ENCODE measurements at places on chromosomes 7 and 10.

GRCh38 chr7:56447864-56448693 is 331.9 kb upstream of the NUPR2 start:
- DNase-seq, result no peak

DNA sequence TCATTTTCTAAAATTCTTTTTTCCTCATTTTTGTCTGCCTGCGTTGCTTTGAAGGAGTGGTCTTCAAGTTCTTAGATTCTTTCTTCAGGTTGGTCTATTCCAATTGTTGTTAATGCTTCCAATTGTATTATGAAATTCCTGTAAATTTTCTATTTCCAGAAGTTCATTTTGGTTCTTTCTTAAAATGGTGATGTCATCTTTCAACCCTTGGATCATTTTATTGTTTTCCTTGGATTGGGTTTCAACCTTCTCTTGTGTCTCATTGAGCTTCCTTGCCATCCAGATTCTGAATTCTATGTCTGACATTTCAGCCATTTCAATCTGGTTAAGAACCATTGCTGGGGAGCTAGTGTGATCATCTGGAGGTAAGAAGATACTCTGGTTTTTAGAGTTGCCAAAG is 33.1 kb downstream of the PNLIPRP2 start:
- no peak for DNase-seq

GRCh38 chr7:135995748-135996147 is 18.6 kb upstream of the MTPN start:
- DNase-seq, result no peak

- DNase-seq, result no peak
Observed at GRCh38 chr7:64610997-64611396, 48.1 kb upstream of the ZNF680 start.

DNA sequence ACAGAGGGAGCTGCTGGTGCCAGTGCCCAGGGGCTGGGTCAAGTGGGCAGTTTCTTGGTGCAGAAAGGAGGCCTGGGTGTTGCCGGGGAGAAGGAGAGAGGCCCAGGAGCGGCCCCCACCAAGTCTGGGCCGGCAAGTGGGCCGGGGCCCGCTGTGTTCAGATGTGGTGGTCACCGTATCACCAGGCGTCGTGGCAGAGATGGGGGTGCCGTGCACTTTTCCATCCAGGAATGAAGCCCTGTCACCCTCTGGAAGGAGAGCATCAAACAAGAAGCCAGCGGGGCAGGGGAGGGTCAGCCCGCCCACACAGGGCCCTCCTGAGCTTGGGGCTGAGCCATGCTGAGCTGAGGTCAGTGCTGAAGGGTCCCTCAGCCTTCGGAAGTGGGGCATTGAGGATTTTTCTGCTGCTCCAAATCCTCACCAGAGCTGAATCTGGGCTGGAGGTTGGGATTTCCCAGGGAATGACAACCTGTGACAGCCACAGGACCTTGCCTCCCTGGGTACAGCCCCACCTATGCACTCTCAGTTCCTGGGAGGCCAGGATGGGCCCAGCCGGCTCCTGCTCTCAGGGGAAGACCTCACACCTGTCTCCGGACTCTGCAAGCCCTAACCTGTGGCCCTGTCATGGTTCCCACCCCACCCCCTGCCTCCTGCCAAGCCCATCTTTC is 27.9 kb upstream of the INPP5A start:
- DNase-seq, result peak; percentile 53

GRCh38 chr10:44384601-44385025 is 284 bp downstream of the CXCL12 start:
- DNase-seq, result no peak

DNA sequence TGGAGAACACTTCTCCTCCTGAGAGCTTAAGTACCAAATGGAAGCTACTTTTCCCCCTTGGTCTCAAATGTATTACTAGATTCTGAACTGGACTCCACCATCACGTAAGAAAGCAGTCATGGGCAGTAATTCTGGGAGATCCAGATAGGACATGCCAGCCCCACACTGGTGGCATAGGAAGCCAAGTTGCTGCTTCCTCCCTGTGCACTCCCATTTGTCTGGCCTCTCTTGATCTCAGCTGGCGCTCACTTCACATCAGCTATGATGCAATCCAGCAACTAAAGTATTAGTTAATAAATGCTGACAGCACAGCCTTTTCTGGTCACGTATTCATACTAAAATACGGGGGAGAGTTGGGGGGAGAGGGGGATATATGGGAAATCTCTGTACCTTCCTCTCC is 3.4 kb upstream of the IL6 start:
- no peak for DNase-seq

GRCh38 chr7:21327422-21328409 is 100.2 kb upstream of the SP4 start:
- no peak for DNase-seq

GRCh38 chr7:30133736-30134610 is 813 bp upstream of the MTURN start:
- DNase-seq, result no peak

DNA sequence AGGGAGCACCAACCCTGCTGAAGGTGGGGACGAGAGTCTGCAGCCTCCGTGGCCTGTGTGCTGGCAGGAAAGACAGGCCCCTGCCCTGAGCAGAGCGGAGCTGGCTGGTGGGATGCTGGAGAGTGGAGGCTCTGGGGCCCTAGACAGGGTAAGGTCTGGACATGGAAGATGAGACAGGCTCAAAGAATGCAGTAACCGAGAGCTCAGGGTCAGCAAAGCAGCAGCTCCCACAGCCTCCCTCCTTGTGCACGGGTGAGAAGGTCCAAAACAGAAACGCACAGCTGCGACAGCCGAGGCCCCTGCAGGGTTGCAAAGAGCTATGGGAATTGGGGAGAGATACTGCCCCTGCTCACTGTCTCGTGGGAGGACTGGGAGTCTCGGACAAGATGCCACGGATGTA is 80.5 kb downstream of the TNS3 start:
- DNase-seq, result no peak

DNA sequence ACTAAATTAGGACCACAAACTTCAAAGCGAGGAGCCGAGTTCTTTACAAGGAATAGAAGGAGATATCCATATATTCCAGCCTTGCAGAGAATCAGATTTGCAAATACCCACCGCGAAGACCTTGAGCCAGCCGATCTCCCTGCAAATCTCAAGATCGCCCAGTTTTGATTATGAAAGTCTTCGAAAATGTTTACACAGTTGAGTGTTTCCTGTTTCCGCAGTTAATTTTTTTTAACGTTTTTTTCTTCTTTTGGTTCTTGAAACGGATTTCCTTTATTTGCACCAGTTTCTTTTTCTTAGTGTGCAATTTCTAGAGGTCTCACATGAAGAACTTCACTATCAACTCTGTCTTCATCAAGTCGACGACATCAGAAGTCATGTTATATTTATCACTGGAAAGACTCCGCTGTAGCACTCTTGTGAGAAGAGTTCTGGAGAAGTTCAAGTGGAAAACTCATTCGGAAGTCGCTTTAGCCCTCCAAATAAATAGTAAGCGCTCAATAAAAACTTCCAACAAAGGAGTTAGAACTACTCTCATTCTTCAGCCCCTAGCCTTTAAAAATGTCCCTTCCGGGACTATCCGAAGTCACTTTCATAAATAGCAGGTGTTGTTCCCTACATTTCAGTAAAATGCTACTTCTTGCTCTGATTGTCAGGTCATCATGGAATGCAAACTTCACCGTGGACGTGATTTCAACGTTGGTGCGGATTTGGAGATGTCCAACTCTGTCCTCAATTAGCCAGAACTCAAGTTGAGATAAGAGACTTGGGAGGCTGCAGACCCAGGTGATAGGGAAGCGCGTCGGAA is 11.9 kb upstream of the SPAG6 start:
- DNase-seq, result no peak

DNA sequence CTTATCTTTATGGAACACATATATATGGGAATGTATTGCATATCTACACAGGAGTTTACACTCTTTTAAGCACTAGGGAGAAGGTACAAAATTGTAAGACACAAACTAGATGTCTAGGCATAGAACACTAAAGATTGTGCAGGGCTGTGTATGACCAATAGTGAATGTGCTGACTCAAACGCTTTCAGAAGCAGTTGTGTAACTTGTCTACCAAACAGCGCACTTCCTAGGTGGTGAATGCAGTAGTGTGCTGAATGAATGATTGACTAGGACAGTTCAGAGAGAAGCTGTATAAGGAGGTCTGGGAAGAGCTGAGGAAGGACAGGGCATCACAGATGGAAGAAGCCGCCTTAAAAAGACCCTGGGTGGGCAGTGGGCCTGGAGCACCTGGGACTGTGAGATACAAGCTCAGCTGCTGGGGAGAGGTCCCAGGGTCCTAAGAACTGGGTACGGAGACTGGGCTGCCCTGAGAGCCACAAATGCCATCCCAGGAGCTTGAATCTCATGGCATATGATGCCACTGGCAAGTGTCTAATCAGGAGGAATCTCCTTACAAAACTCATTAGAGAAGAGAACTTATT is 14.2 kb downstream of the CLRN3 start:
- DNase-seq, result no peak

DNA sequence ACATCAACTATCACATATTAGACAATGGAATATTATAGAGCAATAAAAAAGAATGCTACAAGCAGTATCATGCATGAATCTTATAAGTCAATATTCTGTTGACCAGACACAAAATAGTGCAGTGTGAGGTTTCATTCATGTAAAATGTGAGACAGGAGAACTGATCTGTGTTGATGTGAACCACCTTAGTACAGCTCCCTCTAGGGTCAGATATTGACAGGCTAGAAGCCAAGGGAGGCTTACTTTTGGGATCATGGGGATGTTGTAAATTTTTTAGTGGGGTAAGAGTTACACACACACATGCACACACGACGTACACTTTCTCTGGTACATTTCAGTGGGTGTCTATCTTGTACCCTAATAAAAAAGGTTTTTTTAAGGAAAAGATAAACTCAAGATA is 231.6 kb upstream of the FOXK1 start:
- DNase-seq, result no peak

DNA sequence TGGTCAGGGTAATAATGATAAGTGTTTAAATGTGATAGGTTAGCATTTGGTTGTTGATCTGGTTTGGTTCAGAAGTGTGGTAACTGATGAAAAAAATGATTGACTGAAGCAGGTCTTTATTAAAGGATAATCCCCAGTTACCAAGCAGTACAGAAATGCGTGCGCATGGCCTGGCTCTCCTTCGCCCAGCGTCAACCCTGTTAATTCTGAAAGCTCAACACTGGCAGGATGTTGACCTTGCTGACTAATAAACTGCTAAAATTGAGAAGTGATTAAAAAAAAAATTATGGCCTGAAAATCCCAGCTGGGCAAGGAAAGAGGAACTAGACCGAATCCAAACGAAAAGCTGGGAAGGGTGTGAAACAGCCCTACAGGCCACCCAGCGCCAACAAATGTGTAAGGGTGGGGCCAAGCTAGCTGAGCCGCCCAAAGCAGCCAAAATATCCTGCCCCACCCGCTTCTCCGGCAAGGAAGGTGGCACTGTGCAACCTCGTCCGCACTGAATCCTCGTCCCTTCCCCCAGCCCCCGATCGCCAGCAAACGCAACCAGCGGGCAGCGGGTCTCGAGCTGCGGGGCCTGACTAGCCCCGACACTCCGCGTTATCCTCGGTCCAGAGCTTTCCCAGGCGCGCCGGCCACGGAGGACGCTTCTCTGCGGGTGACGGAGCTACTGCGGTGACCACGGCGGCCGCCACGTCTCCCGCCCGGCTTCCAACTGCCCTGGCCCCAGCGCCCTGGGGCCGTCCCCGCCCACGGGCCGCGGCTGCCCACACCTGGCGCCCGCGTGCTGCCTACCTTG is 561 bp downstream of the SHTN1 start:
- peak; percentile 79 for DNase-seq

DNA sequence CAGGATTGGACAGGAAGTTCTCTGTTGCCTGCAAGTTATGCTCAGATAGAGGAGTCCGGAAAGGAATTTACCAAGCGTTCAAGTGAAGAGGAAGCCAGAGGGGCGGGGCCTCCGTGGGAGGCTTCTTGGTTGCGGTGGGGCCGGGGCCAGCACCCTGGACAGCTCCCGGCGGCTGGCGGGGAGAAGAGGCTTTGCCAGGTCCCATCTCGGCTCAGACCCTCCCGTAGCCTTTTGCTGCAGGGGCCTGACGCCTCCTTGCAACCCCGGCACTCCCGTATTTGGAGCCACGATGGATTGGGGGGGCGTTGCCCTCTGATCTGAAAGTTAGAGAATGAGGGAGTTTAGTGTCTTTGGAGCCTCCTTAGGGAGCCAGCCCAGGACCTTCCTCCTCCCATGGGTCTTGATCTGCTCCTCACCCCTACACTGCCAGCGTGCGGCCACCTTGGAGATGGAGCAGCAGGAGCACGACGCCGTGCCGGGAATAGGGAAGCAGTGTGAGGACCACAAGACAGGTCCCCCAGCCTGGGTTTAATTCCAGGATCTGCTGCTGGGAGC is 3.1 kb upstream of the SLC18A3 start:
- DNase-seq, result peak; percentile 49

- DNase-seq, result no peak
Observed at GRCh38 chr10:46020344-46020657, 10.1 kb downstream of the NCOA4 start.

GRCh38 chr10:24744946-24745345 is 21.3 kb upstream of the ARHGAP21 start:
- DNase-seq, result no peak

- no peak for DNase-seq
Observed at GRCh38 chr10:13920031-13920430, 333.3 kb downstream of the PRPF18 start.

GRCh38 chr7:8597565-8597964 is 164.2 kb downstream of the NXPH1 start:
- no peak for DNase-seq

- no peak for DNase-seq
Observed at GRCh38 chr10:130404476-130405055, 268.4 kb downstream of the GLRX3 start.

GRCh38 chr7:48040944-48041652 is 5.8 kb downstream of the C7orf57 start:
- DNase-seq, result peak; percentile 50

- DNase-seq, result no peak
Observed at GRCh38 chr7:43664681-43665080, 64.6 kb downstream of the COA1 start.

DNA sequence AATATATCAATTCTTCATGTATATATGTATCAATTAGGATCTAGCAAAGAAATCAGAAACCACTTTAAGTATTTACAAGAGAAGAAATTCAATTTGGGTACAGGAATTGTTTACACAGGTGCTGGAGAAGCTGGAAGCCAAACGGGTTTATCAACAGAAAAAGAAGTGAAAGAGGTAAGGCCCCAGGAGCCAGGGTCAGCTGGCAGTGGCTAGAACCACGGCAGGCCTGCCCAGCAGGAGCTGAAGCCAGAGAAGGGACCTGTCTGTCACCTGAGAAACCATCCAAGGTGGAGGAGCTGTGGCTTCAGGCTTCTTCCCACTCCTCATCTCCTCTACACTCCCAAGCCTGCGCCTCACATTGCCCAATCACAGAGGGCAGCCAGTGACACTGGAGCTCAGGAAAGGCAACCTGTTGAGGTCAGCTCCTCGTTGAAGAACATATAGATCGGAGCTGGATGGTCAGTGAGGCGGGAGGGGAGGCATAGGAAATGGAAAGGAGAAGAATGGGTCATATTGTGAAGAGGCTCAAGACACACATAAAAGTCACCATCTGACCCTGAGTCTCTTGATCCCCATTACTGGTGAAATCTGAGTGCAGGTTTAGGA is 182.6 kb downstream of the REEP3 start:
- no peak for DNase-seq

DNA sequence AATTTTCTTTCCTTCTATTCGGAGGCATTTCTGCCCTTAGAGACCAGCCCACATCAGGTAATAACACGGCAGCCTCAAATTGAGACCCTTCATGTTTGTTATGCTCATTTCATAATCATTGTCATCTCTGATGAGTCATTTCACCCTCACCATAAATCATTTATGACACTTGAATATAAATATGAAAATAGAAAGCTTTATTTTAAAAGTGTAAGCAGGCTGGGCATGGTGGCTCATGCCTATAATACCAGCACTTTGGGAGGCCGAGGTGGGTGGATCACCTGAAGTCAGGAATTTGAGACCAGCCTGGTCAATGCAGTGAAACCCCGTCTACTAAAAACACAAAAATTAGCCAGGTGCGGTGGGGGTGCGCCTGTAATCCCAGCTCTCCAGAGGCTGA is 57.4 kb upstream of the EGFR start:
- no peak for DNase-seq
